ENCODE measurements at places on chromosomes 12 and 14. TPM values are rescaled to one million over a fixed set of nuclear protein-coding genes. Genes with fewer than 3 reads are reported as not detected.

Gene ADAM21
- total RNA-seq = not detected

Gene BCAT1
- 12.7 TPM for total RNA-seq

Gene TCL1A
- total RNA-seq = not detected

Gene DHH
- not detected for total RNA-seq

Gene ESPL1
- total RNA-seq = 75.3 TPM

Gene KRT8
- 0.25 TPM for total RNA-seq

Gene NOPCHAP1
- 29.6 TPM for total RNA-seq

Gene AKAP3
- total RNA-seq = 0.71 TPM

Gene C14orf132
- 1.1 TPM for total RNA-seq

Gene OVCH1
- total RNA-seq = not detected

Gene FOXG1
- not detected for total RNA-seq

Gene MYO1H
- not detected for total RNA-seq

Gene MYF6
- total RNA-seq = not detected

Gene CCDC197
- total RNA-seq = 0.11 TPM

Gene OXA1L
- 114 TPM for total RNA-seq

Gene HOXC10
- not detected for total RNA-seq

Gene ACOT6
- total RNA-seq = not detected

Gene KCNMB4
- 0.37 TPM for total RNA-seq

Gene WASHC3
- 34.0 TPM for total RNA-seq

Gene TMEM132D
- total RNA-seq = not detected

Gene PKP2
- total RNA-seq = 0.11 TPM

Gene LRRC10
- not detected for total RNA-seq
